Hematopoietic multipotent progenitor cell treated with erythropoietin and hydrocortisone succinate and interleukin-3 and kit ligand, for 15 days (in vitro differentiated cells): ENCODE measurements at places on chromosomes 2 and 18.

DNA sequence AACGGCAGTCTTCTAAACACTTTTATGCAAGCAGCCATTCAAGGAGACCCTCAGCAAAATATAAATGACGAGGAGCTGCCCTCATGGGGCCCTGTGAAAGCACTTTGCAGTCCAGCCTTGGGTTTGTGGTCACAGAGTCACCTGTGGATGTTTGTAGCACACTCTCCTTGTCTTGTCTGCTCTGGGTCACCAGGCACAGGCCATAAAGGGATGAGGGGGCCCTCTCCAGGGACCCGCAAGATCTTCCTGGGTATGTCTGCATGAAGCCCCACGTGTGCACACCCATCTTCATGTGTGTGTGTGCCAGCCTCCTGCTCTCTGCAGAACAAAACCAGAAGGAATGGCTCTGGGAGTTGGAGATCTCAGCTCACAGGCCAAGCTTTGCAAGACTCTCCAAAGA is 36.2 kb downstream of the ATOH8 start:
- no peak for DNase-seq

- DNase-seq: no peak
Observed at GRCh38 chr2:86238354-86238753, 39.1 kb downstream of the MRPL35 start.

DNA sequence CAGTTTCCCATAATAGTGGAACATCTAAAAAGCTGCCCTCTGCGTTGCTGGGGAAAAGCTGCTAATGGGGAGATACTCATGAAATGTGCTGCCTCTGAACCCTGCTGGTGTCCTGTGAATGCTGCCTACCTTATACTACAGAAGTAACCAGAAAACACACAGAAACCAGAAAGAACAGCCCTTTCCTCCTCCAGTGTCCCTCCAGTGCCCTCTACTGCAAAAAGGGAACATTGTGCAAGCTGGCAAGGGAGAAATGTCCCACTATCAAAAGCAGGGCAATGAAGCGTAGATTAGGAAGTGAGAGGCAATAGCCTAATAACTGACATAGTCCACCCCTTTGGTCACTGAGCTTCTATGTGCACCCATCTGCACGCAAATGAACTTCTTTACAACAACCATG is 162.7 kb upstream of the ETAA1 start:
- DNase-seq: no peak

GRCh38 chr18:64202863-64203262 is 54.0 kb upstream of the LINC00305 start:
- DNase-seq: no peak

- no peak for DNase-seq
Observed at GRCh38 chr2:215882689-215883088, 130.7 kb downstream of the MREG start.

DNA sequence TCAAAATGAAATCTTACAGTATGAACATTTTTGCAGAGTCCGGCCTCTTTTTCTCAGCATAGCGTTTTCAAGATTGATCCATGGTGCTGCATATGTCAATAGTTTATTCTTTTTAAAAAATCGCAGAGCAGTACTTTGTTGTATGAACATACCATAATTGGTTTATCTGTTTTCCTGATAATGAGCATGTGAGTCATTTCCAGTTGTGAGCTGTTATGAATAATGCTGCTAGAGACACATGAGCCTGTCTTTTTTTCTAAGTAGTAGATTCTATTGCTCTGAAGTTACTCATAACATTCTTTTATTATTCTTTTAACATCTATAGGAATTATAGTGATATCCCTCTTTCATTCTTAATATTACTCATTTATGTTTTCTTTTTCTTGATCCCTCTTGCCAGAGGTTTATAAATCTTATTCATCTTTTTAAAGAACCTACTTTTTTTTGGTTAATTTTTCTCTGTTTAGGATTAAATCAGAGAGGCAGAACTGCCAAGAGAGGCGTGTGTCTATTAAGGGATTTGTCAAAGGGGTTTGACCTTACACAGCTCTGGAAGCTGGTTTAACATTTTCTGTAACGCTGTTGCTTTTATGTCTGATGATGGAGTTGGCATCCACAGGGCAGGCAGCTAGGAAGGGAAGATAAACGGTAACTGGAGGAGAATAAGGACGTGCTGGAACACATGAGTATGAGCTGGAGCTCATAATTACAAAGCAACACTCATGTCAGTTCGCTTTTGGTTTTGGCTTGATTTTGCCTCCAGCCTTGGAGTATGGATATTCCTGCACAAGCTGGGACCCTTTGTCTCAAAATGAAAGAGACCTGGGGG is 47.4 kb downstream of the MGAT5 start:
- no peak for DNase-seq

DNA sequence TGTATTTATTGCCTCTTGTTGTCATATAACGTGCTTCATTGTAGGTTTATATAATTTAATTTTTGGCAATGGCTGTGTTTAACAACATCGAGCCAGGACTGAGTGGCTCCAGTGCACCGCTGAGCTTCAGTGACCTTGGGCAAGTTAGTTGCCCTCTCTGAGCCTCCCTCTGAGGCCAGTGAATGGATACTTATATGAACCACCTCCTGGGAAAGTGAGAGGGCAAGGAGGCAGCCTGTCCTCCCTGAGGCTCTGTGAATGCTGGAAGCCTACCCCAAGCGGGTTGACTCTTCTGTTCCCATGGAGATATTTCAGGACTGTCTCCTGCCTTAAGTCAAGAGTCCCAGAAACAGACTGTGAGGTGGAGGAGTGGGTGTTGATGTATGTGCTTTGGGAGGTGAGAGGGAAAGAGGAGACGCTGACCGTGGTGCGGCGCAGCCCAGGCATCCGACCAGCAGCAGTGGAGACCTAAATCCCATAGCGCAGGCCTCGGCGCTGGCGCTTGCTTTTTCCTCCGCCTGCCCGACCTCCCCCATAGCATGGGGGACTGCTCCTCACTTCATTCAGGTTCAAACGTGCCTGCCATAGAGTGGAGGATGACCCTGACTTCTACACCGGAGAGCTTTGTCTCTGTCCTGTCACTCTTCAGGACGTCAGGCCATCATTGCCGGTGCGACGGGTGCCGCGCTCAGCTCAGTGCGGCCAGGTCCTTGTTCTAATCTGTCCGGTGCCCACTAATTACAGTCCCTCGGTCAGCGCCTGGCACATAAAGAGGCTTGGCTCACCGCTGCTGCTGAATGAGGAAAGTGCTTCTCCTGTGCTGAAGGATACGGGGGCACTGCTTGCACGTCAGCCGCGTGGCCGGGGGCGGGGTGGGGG is 167.3 kb upstream of the HS6ST1 start:
- no peak for DNase-seq

- DNase-seq: no peak
Observed at GRCh38 chr18:12882453-12883371, 1.3 kb downstream of the PTPN2 start.

DNA sequence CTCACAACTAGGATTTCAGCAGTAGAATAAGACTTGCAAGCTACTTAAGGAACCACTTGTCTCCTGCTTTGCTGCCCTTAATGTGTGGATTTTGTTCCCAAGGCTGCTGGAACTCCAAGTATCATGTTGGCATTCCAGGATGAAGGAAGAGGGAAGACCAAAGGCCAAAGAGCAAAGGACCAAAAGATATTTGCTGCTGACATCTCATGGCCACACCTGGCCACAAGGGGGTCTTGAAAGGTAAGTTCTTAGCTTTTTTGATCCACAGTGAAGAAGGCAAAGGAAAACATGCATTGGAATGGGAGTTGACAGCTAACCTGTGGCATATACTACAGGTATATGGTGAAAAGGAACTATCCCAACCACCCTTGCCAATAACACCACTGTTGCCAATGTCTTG is 3.9 kb upstream of the MATN3 start:
- no peak for DNase-seq

GRCh38 chr2:239137165-239137897 is 263.5 kb downstream of the HDAC4 start:
- no peak for DNase-seq

DNA sequence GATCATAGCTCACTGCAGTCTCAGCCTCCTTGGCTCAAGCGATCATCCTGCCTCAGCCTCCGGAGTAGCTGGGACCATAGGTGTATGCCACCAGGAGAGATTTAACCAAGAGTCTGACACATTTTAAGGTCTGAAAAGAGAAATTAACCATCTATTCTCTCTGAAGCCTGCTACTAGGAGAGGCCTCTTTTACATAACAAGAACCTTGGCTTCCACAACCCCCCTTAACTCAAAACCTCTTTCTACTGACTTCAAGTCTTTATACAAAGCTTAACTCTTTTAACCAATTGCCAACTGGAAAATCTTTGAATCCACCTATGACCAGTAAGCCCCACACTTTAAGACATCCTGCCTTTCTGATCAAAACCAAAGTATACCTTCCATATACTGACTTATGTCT is 279.9 kb upstream of the CELF4 start:
- DNase-seq: no peak

DNA sequence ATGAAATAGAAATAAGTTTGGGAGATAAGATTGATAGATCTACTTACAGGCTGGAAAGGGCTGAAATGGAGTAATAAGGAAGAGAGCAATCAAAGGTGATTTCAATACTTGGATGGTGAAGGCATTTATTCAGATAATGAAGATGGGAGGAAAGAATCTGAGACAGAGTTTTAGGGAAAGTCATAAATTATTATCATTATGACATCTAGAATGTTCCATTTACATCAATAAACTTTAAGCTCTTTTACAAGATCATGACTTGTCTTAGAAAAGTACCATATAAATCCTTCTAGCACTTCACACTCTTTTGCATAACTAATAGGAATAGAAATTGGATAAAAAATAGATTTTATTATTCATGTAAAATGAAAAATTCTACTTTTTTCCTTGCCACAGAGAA is 2.2 kb downstream of the SCN9A start:
- no peak for DNase-seq

GRCh38 chr2:228846161-228846560 is 424.9 kb downstream of the PID1 start:
- DNase-seq: no peak

DNA sequence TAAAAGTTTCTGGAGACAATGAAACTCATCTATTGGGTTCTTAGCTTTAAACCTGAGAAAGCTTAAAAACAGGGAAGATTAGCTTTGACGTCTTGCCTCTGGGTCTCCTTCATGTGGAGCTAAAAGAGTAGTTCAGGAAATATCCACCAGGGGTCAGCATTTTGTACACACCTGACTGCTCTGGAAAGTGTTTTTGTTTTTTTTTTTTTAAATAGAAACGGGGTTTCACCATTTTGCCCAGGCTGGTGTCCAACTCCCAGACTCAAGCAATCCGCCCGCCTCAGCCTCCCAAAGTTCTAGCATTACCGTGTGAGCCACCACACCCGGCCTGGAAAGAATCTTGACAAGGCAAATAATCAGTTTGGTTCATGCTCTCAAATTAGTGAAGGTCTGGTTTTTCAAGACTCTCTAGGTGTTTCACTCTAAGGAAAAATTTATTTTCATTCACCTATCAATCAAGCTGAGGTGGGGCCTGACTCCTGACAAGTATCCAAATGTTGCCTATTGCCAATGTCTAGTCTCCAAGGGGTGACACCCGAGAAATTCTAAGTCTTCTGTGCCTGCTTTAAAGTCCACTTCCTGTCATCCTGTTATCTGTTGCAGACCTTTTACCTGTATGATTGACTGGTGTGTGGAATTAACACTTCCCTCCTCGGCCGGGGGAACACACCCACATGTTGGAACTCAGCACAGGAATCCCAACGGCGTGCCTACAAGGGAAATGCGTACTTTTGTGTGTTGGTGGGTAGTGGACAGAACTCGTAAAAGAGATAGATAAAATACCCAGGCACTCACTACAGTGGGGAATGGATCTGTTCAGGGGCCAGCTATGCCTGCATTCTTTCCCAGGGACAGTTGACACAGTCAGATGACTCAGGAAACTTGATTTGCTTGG is 11.3 kb downstream of the IL1RN start:
- peak; percentile 84 for DNase-seq

- DNase-seq: no peak
Observed at GRCh38 chr2:183232161-183232865, 108.1 kb downstream of the NUP35 start.

GRCh38 chr2:10494351-10495066 is 46.4 kb upstream of the ODC1 start:
- DNase-seq: no peak

GRCh38 chr2:214341646-214342045 is 69.2 kb upstream of the VWC2L start:
- DNase-seq: no peak

GRCh38 chr2:238954841-238955591 is 107.1 kb downstream of the TWIST2 start:
- no peak for DNase-seq

DNA sequence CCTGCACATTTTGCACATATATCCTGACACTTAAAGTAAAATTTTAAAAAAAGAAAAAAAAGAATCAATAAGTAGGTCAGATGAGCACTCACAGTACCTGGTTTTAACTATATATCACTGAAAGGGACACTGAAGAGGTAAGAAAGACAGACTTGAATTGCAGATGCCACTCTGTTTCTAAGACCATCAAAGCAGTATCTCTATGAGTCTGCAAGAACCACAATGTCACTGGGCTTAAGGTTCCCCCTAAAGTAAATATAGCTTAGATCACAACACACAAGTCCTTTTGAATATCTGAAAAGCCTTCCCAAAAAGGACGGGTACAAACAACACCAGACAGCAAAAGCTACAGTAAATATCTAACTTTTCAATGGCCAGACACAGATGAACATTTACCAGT is 57.6 kb downstream of the CYTIP start:
- DNase-seq: no peak

GRCh38 chr2:30164131-30164925 is 17.5 kb downstream of the YPEL5 start:
- no peak for DNase-seq

- DNase-seq: no peak
Observed at GRCh38 chr2:98505311-98505808, 60.7 kb downstream of the INPP4A start.

GRCh38 chr2:14364471-14364870 is 268.0 kb upstream of the LRATD1 start:
- DNase-seq: no peak

DNA sequence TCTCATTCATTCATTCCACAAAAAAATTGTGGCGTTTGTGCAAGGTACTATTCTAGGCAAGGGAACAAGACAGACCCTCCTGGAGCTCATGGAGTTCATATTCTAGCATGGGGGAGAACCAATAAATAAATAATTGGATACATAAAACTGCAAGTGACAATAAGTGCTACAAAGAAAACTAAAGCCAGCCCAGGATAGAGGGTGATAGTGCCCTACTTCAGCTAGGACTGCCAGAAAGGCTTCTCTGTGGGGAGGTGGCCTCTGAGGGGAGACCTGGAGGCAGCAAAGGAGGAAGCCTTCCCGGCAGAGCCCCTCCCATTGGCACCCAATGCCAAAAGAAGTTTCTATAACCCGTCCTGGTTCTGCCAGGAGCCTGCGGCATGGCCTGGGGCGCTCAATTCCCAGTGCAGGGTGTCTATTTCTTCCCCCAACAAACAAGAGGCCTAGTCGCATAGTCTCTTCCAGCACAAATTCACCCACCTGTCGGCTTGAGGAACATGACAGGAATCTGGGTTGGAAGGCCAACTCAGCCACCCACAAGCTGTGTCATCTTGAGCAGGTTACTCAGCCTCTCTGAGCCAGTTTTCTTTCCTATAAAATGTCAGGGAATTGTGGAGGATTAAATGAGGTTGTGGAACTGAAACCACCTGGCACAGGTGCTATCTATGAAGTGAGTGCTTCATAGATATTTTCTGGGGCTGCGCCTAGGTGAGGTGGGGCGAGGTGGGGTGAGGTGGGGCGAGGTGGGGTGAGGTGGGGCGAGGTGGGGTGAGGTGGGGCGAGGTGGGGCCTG is 94.3 kb downstream of the ZFP36L2 start:
- DNase-seq: no peak

- no peak for DNase-seq
Observed at GRCh38 chr2:203461746-203462145, 73.4 kb downstream of the RAPH1 start.
